ENCODE measurements at places on chromosomes 5 and 9.

DNA sequence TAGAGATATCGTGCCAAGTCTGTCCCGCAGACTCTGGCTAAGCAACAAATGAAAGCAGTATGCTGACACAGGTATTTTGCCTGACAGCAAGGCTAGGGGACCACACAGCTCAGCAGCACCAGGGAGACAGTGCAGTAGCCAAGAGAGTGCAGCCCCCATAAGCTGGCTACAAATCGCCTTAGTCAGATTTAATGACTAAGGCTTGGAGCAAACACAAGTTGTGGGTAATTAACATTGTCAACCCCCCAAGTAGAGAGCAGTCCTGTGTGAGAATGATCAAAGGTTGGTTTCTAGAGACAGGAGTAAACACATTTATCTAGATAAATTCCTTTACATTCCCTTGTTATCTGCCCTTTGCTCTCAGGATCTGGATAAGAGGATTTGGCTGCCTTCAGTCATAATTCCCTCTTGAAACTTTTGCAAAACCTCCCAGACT lies 1434.5 kb upstream of the CDH6 start:
- DNase-seq: no peak

GRCh38 chr5:39441838-39442237 lies 17.1 kb upstream of the DAB2 start:
- DNase-seq: no peak

DNA sequence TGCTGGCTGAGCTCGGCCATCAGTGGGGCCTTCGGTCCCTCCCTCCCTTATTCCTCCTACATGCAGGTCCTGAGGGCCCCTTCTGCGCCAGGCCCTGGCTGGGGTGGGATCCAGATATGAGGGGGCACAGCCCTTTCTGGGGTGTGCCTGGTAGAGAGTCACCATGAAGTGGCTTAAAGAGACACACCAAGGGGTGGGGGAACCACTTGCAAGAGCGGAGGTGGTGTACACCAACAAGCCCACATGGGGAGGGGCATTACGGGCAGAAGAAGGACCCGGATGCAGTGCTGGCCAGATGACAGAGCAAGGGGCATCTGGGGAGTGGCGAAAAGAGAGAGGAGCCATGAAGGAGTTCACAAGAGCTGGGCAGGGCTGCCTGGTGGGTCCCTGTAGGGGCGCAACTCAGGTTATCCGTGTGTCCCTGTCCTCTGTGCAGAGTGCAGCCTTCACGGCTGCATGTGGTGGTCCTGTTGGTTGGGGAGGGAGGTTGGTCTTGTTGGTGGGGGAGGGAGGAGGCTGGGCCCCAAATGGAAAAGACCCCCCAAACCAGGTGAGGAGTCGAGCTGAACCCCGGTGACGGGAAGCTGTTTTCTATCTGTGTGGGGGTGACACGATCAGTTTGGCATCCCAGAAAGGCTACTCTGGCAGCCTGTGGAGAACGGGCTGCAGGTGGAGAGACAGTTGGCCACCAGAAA lies 158.1 kb downstream of the DAB2IP start:
- no peak for DNase-seq

- no peak for DNase-seq
These were observed 1038.6 kb upstream of the DMAC1 start for GRCh38 chr9:8838136-8838535.

DNA sequence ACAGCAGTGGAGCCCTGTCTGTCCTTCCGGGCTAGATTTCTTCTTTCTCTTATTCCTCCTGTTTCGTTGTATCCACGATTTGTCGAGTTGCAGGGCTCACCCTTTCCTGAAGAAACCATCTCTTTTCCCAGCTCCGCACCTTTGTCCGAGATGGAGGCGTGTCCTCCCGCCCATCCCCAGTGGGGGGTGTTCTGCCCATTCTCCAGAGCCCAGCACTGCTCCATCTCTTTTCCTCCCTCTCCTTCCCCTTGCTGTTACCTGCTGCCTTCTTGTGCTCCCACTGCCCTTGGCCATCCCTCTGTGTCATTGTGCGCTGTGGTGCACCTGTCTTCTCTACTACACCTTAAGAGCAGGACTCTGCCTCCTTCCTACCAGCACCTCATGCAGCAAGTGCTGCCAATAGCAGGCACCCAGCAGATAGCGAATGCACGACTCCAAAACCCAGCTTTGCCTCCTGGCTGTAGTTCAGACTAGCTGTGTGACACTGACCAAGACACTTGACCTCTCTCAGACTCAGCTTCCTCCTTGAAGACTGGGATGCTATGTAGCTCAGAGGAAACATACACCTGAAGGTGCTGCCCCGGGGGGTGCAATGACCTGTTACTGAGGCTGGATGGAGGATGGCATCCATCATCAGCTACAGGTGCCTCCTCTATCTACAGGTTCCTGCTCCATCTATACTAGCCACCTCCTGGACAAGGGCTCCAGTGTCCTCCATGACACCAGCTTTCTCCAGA lies 8.9 kb downstream of the OR13J1 start:
- no peak for DNase-seq

- DNase-seq: no peak
These were observed at the start of gene PRUNE2 for GRCh38 chr9:76905791-76906646. PRUNE2 (minus strand) TSS chr9:76906114; CDS start chr9:76905963, 151 bp downstream.

GRCh38 chr5:170265522-170265921 lies 32.1 kb downstream of the LCP2 start:
- DNase-seq: no peak

DNA sequence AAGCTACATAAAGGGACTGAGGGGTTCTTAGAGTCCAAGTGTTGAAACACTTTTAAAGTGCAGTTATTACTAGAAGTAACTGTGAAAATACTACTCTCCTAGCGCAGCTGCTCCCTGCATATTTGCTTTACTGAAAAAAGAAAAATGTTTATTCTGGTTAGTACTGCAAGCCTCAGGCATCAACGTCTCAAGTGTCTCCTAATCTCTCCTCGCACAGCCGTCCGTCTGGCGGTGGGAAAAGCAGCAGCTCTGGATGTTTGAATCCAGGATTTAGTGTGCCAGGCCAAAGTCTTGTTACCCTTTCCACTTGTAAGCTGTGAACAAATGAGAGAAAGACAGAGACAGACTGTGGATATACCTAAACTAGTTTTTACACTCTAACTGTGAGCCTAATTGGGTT lies 31.1 kb downstream of the RORB start:
- no peak for DNase-seq

DNA sequence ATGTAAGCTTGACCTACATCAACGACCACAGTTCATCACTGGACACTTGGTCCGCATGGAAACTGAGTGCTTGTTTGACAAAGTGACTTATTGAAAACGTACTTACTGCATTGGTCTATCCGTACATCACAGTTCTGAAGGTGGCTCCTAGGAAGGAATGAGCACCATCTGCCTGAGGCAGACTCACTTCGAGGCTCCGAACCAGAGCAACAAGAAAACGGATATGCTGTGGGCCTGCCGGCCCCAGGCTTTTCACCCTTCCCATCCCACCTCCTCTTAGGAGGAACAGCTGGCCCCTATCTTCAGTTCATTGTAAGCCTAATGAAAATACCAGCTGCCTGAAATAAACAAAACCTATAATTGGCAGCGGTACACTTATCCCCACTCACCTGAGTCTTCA lies 67.2 kb upstream of the TSLP start:
- no peak for DNase-seq
